ENCODE measurements at places on chromosomes 7 and 10.

DNA sequence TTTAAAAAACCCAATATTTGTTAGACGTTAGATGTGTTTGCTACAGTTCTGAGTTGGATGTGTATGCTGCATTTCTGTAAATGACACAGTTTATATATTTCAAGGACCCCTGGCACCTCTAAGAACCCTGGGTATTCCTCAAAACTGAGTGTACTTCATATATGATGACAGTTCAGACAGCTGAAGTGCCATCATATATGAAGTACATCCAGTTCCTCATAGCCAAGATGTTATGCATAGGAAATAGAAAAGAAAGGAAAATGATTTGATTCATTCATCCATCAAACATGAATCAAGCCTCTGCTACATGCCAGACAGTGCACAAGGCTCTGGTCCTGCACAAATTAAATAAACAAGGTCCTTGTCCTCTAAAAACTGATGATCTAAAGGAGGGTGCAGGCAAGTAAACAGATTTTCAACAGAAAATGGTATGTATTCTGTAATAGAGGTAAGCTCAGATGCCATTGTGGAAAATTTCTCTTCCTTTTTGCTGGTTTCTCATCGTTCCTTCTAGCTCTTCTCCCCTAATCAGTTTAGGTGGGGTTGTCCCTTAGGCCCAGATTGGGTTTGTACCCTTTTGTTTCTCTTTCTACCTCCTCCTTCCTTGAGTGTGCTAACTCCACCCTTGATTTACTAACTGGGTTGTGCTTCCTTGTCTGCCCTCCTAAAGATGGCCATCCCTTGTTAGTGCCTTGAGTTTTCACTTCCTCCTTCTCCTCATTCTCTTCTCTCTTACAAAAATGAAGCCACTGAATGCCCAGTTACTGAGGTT, 25.3 kb upstream of the SMIM30 start:
- no peak for DNase-seq

GRCh38 chr7:67377939-67378862, 381.6 kb downstream of the TYW1 start:
- DNase-seq, result peak; percentile 33

DNA sequence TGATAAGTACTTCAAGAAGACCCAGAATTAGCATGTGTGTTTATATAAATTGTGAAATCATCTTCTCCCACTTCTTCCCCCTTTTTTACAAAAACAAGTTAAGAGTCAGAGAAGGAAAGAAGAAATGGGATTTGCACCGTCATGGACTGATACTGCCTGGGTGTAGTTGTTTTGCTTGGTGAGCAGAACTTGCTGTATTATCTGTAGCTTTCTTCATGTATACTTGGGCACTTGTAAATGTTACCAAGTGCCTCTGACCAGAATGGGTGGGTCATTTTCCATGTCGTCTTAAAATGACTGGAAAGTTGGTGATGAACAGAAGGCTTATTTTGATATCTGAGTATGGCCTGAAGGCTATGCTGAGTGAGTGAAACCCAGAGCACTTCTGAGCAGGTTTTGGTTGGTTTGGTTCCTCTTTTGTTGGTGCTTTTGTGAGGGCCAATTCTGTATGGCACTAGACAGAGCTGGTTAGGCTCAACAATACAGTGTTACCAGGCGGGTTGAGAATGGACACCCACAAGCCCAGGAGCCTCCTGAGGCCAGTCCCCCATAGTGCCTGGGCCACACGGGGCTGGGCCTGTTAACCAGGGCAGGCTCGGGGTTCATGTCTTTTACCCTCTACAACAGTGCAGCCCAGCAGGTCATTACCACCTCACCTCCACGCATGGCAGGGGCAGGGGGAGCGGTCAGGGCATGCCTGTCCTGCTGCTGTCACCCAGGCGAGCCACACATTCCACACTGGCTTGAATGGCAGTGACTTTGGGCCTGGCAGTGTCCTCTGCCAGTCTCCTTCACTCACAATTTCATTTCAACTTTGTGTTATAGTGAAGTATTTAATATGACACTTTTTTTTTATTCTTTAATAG, 115.1 kb downstream of the CCNY start:
- no peak for DNase-seq

GRCh38 chr7:74164985-74165456, 9.1 kb upstream of the EIF4H start:
- DNase-seq, result no peak

DNA sequence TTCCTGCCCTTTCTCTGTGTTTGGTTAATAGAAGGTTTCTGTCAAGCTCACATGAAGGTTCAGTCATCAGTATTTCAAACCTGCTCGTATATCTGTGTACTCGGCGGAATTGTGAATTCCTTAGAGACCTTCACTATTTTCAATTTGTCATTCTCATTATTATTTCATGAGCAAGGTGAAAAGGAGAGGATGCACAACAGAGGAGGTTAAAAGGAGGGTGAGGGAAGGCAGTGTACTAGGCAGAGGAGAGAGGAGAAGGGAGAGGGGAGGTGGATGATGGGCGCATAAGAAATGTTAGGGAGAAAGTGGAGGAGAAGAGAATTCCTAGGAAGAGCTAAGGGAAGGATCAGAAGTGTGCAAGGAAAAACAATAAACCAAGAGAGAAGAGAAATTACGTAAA, 185.0 kb upstream of the COBL start:
- DNase-seq, result no peak

GRCh38 chr7:87933605-87933952, 472 bp upstream of the ADAM22 start:
- DNase-seq, result no peak

GRCh38 chr10:126729314-126729870, 58.9 kb upstream of the C10orf90 start:
- no peak for DNase-seq

DNA sequence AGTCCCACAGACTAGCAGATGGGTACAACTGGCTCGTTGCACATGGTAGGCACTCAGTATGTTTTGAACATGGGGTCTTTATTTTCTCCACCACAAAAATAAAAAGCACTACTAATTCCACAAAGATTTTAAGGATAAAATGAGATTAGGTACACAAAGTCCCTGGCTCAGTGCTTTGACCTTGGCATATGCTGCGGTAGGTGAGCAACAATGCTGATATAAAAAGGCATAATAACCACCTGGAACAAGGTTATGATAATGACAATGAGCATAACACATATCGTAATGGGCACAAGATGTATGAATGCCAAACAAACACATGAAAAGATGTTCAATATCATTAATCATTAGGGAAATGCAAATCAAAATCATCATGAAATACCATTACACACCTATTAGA, 26.9 kb downstream of the SGMS1 start:
- DNase-seq, result no peak

DNA sequence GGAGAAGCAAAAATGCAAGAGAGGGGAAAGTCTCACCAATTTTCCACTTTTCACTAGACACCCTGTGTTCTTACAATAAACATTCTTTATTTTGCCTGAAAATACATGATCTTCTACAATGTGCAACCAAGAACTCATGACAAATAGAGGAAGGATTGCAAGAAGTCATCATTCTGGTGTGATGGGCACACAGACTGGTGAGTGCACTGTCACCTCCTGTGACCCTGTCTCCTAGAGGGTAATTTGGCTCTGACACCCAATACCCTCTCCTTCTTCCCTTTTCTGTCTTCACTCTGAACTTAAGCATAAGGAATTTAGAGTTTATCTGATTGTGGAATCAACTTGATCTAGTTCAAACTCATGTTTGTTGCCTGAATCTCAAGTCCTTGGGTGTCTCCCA, 153.7 kb downstream of the SH2D4B start:
- DNase-seq, result no peak

DNA sequence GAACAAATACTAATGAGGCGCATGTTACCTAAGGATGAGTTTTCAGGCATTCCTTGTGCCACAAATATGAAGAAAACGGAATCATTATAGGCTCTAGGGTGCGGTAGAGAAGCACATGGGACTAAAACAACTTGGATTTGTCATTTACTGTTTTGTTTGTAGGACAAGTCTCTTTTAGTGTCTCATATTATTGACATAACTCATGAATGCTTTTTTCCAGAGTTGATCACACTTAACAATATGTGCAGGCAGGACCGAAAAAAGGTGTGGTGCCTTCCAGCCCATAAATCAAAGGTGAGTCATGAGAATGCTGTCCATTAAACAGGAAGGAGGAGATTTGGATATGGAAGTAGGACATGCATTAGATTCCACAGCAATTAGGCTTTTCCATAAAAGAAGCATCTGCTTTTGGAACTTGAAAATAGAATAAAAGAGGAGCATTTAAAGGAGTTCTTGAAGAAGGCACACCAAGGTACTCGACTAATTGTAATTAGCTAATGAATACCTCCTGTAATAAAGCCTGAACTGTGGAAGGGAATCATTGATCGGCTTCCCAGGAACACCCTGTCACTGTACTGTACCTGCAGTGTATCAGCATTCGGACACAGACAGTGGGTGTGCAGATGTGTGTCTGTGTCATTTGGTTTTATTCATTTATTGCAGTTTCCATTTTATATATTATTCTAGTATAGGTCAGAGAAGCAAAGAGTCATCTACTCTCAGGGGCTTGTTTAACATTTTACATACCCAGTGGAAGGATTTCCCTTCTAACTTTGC, 119.7 kb upstream of the KLF14 start:
- no peak for DNase-seq

GRCh38 chr7:24959735-24960485, 20.1 kb downstream of the OSBPL3 start:
- DNase-seq, result no peak

DNA sequence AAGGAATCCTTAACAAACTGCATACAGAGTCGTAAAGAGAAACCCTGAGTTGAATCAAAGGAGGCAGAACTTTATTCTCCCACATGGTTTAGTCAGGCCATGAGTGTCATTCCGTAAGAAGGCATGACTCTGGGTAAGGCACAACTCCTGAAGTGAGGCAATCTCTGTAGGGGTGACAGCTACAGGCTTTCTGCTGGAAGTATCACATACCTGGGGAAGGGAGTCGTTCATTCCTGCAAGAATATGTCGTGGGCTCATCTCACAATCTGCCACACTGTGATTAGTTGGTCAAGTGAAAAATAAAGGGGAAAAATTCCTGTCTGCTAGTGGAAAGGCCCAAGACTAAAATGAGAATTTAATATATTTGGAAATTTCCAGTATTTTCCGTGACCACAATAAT, 392.6 kb downstream of the POM121L12 start:
- no peak for DNase-seq

DNA sequence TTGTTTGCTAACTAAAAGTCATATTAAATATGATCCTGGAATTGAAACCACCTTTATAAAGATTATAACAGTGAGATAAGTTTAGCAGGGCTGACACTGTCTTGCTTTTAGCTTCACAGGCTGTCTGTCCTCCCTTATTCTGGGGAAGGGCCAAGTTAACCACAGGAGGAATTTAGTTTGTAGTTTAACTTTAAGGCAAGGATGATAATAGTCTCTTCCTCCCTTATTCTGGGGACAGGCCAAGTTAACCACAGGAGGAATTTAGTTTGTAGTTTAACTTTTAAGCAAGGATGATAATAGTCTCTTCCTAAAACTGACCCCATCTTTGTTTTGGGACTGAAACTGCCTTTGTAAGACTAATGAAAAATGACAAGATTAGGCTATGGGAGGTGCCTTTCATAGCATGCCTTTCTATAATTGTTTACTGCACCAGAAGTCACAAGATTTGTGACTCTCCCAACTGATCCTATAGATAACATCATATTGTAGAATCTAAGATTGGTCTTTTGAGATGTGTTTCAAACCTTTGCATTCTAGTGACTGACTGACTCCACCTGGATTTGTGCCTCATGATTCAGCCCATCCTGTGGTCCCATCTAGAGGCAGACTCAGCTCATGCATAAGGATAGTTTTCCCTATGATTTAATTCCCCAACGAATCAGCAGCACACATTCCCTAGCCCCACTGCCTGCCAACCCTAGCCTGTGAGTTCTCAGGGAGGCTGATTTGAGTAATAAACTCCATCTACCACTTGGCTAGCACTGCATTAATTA, 212.0 kb downstream of the MAGI2 start:
- no peak for DNase-seq
